ENCODE measurements at places on chromosomes 2 and 18.

DNA sequence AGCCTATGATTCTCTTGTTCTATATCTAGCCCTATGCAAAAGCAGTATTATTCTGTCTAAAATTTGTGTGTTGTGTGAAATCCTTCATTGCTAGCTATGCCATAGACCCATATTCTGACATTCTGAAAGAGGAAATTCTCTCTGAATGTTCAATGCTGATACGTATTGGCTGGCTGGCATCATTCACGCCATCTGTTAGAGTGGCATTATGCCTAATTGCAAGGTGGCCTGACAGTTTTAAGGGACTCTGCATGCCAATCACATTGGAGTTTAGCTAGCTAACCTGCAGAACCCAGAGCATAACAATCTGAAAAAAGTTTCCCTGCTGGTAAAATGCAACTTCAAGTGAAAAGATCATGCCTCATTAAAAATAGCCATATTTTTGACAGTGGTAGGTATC lies 316.0 kb downstream of the SOX11 start:
- no peak for DNase-seq

GRCh38 chr2:45649858-45650811 lies 1.3 kb upstream of the PRKCE start:
- peak; percentile 68 for DNase-seq

GRCh38 chr2:100422320-100423055 lies 5.0 kb upstream of the CHST10 start:
- DNase-seq, result no peak

DNA sequence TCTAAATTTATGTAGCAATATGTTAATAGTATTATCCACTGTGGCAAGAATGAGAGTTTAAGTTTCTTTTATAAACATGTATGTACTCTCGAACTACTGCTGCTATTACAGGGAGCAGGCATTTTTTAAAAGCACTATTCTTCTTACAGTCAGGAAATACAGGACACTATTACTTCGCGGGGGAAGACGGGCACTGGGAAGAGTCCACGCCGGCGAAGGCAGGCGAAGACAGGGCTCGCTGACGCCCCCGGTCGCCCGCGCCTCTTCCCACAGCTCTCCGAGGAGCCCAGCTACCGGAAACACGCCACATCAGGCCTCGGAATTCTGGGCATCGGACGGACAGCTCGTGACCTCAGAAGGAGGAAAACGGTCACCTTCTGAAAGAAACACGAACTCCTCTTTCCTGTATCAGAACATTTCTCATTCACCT lies 90.2 kb downstream of the FAM161A start:
- DNase-seq, result peak; percentile 75

GRCh38 chr2:98191883-98192282 lies 104.9 kb downstream of the VWA3B start:
- DNase-seq, result no peak

DNA sequence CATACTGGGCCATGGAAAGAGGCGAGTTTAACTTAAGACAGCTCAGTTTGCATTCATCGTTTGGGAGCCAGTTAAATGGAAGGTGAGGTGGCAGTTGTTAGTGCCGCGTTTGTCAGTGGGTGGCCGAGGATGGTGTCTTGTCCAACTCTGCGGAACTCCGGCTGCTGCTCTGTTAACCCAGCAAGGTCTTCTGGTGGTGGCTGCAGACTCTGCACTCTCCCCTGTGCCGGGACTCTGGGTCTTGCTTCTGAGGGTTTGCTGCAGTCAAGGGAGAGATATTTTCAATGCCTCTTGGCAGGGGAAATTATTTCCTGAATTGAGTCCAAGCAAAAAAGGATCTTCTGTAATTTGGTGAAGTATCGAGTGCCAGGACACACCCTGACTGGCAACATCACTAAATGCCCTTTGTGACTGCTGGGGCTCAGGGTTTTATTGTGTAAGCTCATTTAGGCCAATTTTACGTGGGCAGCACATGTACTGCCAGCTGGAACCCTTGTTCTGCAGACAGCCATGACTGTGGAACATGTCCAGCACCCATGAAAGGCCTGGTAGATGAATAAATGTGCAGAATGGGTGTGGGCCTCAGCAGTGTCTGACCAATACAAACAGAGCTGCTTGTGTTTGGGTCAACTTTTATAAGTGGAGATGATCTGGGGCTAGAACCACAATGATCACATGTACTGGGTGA lies 58.1 kb downstream of the IL1R2 start:
- peak; percentile 15 for DNase-seq

DNA sequence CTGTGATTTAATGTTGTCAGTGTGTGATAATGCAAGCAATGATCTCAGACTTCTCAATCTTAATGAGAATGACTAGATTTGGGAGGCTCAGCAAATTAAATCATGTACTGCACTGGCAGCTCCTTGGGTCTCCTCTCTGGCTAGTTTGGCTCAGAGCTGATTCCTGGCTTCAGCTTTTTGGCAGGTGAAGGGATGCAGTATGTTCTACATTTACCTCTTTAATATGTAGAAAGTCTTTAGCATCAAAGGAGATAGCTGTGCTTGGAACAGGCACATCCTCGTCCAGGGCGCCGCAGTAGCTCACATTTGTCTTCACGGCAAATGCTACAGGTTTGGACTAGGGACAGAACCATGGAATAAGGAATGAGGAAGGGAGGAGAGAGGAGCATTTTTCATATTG lies 52.4 kb upstream of the ARL5A start:
- DNase-seq, result no peak

DNA sequence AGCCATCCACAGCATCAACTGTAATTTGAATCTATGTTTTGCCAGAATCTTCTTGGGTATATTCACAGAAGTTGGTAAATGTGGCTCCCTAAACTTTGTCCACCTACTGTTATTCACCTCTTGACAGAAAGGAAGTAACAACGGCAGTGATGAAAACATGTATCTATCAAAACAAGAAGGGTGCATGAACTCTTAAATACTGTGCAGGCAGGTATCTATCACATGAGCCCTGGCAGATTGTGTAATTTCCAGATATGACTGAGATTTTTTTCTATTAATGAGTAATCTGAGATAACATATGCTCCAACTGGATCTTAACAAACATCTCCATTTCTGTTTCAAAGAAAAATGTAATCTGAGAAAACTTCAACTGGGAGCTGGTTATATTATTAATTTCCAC lies 36.6 kb downstream of the SFT2D3 start:
- DNase-seq, result no peak

GRCh38 chr2:219245899-219246230 lies 586 bp downstream of the STK16 start:
- no peak for DNase-seq

DNA sequence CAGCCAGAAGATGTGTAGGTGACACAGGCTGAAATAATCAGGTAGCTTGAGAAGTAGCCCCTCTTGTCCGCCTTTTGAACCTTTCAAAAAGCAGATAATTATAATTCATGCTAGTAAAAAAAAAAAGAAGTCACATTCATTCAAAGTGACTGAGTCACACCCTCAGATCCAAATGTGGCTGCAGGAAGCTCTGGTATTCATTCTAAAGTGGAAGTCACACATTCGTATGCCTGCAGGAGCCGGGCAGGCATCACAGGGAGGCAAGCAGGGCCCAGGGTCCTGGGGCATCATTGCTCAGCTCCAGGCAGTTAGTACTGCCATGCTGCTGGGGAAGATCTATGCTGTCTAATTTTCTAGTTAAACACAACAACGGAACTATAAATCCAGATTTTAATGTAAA lies 21.7 kb upstream of the RAB11FIP5 start:
- DNase-seq, result no peak

- DNase-seq, result peak; percentile 66
Measured at GRCh38 chr2:133674433-133675331, 106.4 kb upstream of the NCKAP5 start.

DNA sequence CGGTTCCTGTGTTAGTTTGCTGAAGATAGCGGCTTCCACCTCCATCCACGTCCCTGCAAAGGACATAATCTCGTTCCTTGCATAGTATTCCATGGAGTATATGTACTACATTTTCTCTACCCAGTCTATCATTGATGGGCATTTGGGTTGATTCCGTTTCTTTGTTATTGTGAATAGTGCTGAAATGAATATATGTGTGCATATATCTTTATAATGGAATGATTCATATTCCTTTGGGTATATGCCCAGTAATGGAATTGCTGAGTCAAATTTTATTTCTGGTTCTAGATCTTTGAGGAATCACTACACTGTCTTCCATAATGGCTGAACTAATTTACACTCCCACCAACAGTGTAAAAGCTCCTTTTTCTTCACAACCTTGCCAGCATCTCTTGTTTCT lies 255.4 kb upstream of the CDH2 start:
- DNase-seq, result no peak

DNA sequence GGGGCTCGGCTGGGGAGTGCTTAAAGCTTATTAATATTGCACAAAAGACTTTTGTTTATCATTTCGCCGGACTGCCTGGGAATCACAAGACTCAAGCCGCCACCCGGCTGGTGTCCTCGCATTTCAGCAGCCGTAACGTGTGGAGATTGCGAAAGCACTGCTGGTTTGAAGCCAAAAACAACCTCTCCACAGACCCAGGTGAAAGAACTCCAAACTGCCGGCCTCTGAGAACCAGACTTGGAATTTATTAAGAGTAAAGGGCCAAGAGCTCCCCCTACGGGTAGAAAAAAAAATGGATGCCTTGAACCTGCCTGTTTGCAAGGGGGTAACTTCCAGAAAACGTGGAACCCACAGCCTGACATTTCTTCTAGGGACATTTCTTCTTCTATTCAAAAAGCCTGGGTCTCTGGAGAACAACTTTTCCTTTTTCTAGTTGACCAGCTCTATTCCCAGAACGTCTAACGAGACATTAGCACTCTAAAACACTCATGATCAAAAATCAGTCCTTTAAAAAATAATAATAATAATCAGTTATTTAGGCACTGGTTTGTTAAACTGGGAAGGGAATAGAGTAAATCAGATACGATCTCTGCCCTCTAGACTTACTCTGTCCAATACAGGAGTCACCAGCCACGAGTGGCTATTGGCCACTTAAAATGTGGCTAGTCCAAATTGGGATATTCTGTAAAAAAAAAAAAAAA lies 216.3 kb downstream of the C1D start:
- DNase-seq, result no peak

DNA sequence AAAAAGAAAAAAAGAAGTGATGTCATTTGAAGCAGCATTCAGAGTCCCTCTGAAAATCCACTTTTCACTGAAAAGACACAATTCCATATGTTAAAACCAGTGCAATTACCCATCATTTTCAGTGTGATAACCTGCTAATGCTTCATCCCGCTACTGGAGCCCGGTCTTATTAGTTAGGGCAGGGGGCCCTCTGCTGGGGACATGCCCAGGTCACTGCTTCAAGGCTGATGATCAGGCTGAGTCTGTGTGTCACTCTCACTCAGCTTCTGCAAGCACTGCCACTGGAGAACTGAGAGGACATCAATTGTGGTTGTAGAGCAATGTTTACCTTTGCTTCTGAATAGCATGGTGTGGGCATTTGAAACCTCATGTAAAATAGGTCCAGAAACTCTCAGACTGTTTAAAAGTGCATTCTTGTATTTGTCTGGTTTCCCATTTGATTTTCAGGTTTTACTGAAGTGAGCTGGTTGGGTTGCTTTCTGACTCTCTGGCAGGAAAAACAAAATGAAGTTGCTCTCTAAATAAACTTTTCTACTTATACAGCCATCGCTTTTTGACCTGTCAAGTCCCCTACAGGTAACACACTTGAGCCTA lies 49.2 kb upstream of the NXPH2 start:
- peak; percentile 23 for DNase-seq

GRCh38 chr2:238119756-238120462 lies 18.6 kb upstream of the KLHL30 start:
- DNase-seq, result no peak

- no peak for DNase-seq
Measured at GRCh38 chr2:60964651-60965498, 52.6 kb upstream of the PEX13 start.

- DNase-seq, result no peak
Measured at GRCh38 chr2:145744541-145745386, 1224.8 kb upstream of the ZEB2 start.

- DNase-seq, result no peak
Measured at GRCh38 chr2:192206399-192206798, 11.7 kb upstream of the TMEFF2 start.

DNA sequence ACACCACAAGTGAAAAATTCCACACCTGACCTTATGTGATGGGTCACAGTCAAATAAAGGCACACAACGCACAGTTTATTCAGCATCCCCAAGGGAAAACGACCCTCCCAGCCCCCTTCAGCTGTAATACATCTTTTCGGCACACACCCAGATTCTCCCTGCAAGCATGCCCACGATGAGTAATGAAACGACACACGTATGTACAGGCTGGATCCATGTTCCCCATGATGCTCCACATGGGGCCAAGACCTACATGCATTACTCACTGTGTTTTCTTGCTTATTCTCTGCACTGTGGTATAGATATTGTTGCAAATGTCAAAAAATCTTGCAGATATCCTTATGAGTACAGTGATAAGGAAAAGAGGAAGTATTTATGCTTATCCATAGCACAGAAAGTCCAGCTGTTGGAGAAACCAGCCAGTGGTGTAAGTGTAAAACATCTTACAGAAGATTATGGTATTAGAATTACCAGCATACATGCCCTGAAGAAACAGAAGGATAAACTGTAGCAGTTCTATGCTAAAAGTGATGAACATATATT lies 32.5 kb upstream of the SGPP2 start:
- DNase-seq, result no peak

DNA sequence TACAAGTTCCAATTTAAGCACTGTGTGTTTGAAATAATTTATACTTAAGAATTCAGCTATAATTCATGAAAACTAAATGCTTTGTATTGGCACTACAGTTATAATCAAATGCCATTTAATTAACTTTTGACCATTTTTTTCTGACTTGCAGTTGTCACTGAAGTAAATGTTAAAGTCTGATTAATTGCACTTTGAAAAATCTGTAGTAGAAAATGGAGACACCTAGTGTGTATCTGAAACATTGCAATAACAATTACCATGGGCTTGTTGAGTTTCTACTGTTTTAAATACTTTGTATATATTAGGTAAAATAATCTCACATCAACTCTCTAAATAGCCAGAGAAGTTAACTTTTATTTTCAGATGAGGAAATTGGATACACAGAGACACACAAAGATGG lies 458.6 kb upstream of the FSIP2 start:
- no peak for DNase-seq

DNA sequence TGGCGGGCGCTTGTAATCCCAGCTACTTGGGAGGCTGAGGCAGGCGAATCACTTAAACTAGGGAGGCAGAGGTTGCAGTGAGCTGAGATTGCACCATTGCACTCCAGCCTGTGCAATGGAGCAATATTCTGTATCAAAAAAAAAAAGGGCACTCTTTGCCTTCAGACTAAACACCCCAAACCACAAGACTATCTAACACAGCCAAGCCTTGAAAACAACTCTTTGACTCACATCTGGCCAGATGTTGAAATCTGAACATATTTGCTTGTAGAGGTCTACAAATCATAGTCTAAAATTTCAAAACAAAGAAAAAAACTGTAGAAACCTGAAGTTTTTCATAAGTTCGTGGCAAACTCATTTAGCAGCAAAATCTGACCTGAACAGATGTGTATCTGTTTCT lies 94.9 kb downstream of the FAM161A start:
- DNase-seq, result no peak

DNA sequence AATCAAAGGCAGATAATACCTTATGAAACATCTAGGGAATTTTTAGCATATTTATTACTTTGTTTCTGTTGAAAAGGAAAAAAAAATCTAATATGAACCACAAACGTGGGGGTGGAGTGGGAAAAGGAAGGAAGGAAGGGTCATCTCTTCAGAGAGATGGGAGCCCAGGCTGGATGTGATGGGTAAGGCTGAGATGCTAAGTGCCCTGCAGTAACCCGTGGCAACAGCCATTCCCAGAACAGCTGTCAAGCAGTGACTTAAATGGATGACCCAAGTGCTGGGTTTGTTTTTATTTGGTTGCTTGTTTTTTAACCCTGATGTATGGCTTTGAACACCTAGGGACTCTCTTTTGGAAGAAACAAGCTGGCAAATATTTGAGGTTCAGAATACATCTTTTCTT lies 50.7 kb upstream of the KLF7 start:
- no peak for DNase-seq

Measured in substantia nigra (tissue), 51 donors.